ENCODE measurements at places on chromosomes 16 and 17.

GRCh38 chr17:10022416-10022815 lies 117.3 kb upstream of the RCVRN start:
- no peak for DNase-seq

GRCh38 chr17:70655176-70655958 lies 486.0 kb downstream of the KCNJ2 start:
- no peak for DNase-seq

DNA sequence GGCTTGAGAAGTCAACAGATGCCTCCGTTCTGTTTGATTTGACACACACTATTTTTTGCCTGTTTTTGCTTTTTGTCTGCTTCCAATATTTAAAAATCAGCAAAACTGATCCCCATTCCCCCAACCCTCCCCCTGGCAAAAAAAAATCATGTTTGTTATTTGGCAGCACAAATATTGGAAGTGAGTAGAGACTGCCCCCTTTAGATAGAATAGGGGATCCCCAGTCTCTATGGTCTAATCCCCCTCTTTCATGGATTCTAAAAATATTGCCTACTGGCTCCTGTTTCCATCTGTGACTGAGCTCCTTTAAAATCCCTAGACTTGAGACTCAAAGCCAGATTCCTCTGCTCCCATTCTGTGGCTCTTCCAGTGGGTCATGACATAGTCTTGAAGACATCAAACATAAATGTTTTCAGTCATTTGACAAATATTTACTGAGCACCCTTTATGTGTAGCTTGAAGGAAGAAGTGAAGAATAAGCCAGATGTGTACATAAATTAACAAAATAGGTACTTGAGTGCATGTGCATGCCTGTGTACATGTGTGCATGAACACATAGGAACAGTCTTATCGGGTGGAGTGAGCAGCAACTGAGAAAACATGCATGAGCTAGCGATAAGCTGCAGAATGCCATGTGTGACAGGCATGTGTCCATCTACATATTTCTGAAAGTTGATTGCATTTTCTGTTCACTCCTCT lies 101.2 kb downstream of the SALL1 start:
- no peak for DNase-seq

DNA sequence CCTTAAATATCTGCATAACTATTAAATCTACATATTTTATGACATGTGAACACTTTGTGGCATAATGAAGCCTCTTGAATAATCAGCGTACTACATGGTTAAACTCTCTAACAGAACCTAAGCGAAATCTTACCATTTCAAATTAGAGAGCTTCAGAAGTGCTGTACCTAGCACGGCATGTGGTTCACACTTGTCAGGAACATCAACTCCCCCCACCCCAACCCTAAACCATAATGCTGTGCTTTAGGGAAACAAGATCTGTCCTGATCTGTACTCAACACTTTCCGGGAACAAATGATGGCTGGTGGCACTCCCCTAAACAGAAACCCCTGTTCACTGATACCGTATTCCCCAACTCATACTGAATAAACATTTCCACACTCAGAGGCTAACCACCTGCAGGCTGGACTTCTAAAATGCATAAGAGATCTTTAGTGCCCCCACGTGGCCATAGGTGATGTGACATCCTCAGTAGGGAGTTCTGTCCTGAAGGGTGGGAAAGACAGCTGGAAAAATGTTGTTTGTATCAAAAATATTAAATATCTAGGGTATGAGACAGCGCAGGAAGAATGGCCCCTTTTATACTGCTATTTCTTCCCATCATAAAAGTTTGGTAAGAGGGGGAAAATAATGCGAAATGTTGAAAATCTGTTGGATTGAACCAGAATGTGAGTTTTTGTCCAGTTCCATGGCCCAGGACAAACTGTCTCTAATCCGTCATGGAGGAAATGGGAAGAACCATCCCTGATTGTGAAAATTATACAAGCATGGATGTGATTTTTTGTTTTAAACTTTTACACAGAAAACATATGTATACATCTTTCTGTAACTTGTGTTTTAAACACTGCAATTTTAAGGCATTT lies 88.6 kb downstream of the USP31 start:
- DNase-seq = no peak

- no peak for DNase-seq
These were observed 964.4 kb upstream of the GOT2 start for GRCh38 chr16:59698346-59699020.

GRCh38 chr17:50550661-50551432 lies 3.9 kb downstream of the SPATA20 start:
- DNase-seq = no peak

DNA sequence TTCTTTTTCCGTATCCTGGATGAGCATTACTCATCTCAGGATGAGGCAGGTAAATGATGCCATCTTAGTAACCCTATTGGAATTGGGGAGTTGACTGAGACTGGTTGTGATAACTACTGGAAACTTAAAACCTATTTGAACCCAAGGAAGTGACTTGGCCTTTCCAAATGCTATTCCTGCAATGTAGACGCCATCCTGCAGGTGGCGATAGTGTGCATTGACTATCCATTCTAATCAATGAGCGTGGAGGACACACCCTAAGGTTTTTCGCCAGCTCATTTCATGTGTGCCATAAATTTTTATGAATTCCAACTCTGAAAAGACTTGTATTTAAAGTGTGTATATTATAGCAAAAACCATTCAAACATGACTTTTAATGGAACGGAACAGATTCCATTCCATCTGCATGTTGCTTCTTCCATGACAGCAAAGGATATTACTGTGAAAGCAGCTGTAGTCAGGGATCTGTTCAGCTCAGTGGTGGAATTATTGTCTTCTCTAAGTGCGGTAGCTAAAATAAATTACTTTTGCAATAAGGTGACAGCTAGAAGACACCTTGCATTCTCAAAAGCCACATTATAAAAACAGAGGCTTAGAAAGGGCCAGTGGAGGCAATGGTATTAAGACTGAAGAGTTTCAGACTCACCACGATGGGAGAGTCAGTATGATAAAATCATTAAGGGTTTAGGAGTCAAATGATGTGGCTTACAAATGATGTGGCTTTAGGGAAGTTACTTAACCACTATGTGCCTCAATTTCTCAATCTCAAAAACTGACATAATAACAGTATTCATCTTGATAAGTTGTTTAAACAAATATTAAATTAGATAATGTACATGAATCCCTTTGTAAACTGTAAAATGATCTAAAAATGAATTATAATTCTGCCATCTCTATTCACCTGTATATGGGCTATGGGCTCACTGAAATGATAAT lies 55.5 kb downstream of the SYT17 start:
- no peak for DNase-seq

GRCh38 chr16:11032000-11032921 lies 87.9 kb downstream of the CLEC16A start:
- no peak for DNase-seq

- no peak for DNase-seq
These were observed 5.5 kb upstream of the CDIPT start for GRCh38 chr16:29868396-29869009.

DNA sequence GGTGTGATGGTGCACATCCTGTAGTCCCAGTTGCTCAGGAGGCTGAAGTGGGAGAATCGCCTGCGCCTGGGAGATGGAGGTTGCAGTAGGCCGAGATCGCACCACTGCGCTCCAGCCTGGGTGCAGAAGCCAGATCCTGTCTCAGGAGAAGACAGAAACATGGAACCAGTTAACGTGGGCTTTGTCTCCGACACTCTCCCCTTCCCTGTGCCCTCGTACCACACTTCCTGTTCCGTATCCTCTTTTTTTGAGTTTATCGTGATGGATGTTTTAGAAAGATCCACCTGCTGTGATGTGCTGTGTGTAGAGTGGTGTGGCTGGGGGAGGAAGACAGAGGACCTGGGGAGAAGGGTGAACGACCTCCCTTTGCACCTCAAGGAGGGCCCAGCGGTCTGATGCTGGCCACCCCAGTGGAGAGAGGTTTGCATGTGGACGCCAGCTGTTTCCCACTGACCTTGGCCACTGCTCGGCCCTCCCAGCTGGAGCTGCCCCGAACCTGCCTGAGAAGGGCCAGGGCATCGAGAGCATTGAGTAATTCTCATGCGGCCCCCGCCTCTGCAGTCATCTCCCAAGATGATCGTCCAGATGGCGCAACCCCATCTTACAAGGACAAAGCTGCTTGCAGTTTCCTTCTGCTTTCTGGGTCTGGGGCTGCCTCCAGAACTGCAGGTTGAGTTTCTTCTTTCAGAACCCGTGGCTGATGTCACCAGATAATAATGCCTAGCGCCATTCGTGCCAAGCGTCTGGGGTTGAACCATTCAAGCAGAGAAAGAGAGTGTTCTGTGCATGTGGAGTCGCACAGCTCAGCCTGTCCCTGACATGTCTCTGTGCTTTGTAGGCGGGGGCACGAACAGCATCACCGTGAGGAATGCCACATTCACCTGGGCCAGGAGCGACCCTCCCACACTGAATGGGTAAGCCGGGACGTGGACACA lies 126.3 kb downstream of the ABCC1 start:
- DNase-seq = no peak

DNA sequence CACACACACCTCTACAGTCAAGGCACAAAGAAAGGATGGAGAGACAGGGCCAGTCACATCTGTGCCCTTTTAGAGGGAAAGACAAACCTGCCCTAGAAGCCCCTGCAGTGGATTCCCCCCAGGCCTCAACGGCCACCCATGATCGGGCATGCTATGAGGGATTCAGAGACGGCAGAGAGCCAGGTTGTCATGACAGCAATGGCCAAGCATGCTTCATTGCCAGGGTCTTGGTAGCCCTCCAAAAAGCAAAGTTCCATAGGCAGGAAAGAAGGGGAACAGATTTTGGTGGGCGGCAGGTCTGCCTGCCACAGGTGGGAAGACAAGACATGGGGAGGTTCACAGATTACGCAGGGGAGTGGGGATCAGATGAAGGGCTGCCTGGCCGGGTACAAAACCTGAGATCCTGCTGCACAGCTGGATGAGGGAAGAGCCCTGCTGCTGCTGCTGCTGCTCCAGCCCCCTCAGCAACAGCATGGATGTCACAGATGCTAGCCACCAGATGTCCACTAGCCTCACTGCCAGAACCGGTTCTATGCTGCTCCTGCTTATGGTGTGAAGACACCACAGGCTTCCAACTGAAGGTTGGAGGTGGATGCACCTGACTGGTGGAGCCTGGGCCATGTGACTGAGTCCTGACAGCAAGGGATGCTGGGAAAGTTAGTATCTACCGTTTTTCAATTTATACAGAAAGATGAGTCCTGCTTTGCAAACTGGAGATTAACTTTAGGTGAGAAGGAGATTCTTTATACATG lies 17.8 kb downstream of the ACTG1 start:
- DNase-seq = no peak

- DNase-seq = no peak
These were observed 4.1 kb downstream of the BAIAP2 start for GRCh38 chr17:81039096-81039495.

DNA sequence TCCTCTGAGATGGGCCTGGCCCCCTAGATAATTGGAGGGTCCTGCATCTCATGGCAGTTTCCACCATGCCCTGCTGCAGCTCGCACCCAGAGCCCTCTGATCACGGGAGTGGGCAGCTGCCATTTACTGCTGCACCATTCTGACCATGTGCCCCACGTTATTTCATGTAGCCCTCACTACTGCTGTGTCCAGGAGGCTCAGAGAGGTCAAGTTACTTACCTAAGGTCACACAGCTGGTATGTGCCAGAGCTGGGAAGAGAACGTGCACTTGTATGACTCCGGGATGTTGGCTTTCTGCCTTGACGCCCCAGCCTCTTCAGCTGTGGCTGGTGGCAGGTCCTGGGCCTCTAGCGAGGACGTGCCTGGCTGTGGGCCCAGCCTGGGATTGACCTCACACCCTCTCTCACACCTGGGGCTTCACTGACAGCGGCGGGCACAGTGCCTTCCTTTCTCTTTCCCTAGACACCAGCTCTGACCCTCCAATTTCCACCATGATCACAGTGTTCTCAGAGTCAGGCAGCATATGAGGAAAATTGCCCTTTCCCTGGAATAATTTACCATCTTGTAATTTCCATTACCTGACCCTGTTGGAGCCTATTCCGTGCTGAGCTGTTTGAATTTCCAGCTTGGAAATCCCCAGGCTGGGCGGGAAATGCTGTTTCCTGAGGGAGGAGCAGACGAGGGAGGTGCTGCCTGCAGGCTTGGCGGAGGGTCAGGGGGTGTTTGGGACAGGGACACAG lies 18.5 kb upstream of the DOC2B start:
- no peak for DNase-seq

Measured in GM06990 (cell line).